ENCODE measurements at places on chromosomes 16 and 17.

DNA sequence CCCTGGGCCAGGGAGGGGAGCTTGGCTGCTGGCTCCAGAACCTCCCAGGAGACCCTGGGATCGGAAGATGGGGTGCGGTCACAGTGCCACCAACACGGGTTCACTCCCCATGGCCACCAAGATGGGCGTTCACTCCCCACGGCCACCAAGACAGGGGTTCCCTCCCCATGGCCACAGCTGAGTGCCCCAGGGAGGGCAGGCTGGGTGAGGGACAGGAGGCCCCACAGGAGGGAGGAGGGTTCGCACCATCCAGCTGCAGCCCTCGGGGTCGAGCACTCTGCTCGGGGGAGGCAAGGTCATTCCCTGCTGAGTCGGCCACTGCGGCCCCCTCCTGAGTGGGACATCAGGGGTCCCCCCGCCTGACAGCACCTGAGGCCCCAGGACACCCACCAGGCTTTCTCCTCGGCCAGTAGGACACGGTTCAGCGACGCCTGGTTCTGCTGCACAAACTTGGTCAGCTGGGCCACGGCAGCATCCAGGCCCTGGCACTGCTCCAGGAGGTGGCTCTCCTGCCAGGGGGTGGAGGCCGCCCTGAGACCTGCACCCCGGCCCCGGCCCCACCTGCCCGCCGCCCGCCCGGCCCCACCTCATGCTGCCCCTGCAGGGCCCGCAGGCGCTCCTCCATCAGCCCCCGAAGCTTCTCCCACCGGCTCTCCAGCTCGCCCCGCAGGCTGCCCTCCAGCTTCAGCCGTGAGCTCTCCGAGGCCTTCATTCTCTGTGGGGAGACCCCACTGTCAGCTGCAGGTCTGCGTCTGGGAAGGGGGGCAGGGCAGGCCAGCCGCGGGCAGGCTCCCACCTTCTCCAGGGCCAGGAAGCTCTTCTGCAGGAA, 5.9 kb downstream of the CCDC154 start:
- no peak for DNase-seq

- DNase-seq: no peak
These were observed at the start of gene FGF11 for GRCh38 chr17:7439462-7440112. Gene FGF11 (plus strand): TSS chr17:7439512. CDS start chr17:7439621, 109 bp downstream.

- no peak for DNase-seq
These were observed 92.8 kb downstream of the DNAH3 start for GRCh38 chr16:21057875-21058274.

DNA sequence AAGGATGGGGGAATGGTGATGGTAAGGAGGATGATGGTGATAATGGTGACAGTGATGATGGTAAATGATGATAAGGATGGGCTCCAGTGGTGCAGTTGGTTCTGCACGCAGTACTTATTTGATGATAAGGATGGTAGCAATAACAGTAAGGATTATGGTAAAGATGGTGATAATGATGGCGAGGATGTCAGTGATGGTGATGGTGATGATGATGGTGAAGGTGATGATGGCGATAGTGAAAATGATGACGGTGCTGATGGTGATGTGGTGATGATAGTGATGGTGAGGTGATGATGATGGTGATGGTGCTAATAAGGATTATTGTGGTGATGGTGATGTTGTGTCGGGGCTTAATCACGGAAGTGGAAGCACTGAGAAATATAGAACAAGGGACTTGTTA, 103.7 kb downstream of the C16orf95 start:
- no peak for DNase-seq

DNA sequence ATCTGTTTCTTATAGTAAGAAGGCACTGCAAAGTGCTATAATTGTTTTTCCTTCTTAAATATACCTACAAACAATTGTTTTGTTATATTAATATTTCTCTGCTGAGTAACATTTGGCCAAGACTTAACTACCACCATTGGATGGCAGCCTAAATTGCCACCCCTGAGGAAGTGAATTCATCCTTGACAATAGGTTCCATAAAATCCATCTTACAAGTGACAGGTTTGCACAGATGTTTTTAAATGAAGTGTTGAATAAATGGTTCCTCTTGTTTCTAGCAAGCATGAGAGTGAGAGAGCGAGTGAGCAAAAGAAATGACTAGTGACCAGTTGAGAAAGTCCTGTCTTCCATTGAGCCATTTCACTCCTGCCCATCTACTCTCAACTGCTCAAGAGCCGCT, 8.3 kb upstream of the MPHOSPH6 start:
- DNase-seq: no peak

DNA sequence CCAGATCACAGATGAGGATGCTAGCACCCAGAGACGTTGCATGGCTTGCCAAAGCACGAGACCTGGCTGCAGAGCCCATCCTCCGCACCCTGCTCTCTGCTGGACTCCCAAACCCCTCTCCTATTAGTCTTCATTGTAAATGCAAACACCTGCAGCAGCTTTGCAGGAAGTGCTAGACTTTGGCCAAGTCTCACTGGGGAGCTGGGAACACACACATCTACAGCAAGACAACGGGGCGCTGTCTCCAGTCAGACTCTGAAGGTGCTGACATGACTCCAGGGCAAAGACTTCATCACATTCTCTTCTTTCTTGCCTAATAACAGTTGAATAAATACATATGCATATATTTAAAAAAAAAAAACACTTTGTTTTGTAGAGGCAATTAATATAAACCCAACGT, 43.8 kb downstream of the CYTH1 start:
- DNase-seq: no peak

- DNase-seq: no peak
These were observed 34.0 kb upstream of the ADAMTS18 start for GRCh38 chr16:77468831-77469230.

GRCh38 chr16:17282247-17282646, 188.5 kb downstream of the XYLT1 start:
- DNase-seq: no peak

GRCh38 chr16:29804020-29804419, 2.3 kb upstream of the MAZ start:
- no peak for DNase-seq

DNA sequence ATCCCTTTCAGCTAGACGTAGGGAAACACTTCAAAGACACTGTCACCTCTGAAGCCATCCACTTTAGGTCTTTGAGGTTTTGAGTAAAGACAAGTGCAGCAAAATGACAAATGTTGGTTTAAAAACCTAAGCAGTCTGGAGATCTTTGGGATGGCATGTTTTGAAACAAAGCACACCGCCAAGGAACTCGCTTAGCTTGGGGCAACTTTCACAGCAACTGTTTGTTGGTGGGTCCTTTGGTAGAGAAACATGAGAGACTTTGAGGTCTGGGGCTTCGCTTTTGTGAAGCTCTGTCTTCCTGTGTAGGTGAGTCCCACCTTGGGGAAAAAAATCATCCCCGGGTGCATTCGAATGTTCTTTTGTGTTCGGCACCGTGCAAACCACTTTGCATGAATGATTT, 357.5 kb downstream of the SNX29 start:
- no peak for DNase-seq
